HL-60 (cell line): ENCODE measurements at places on chromosomes 1 and 21.

DNA sequence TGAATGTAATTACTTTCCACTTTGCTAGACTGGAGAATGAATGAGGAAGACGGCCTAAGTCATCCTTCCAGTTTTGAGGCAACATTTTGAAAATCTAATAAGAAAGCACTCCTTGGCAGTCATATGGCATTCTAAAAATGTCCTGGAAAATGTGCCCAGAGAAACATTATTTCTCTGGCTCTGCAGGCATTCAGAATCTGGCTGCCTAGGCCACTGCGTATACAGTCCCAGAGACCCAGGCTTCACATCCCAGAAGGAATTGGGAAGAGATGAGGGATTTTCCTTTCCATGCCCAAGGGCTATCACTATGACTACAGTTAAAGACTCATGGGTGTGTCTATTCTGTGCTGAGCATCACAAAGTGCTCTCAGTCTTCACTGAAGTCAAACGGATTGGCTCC, 92.9 kb downstream of the BEND5 start:
- DNase-seq: no peak

GRCh38 chr1:201999625-202000238, 10.7 kb upstream of the ELF3 start:
- peak; percentile 41 for DNase-seq

DNA sequence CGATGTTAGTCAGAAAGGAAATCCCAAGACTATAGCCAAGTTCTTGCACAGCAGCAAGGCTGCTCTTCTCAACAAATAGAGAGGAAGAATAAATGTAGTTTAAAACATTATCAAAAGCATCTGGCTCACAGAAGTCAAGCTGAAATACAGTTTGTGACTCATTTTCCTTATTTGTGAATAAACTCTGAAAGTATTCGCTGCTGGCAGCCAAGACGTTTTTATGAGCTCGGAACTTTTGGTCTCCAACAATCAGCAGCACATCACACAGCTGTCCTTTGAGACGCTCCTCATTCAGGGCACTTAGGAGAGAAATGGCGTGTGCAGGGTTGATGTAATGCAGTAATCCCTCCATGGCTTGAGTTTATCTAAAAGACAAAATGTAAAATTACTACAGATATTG, 16.4 kb downstream of the ZBTB21 start:
- no peak for DNase-seq

DNA sequence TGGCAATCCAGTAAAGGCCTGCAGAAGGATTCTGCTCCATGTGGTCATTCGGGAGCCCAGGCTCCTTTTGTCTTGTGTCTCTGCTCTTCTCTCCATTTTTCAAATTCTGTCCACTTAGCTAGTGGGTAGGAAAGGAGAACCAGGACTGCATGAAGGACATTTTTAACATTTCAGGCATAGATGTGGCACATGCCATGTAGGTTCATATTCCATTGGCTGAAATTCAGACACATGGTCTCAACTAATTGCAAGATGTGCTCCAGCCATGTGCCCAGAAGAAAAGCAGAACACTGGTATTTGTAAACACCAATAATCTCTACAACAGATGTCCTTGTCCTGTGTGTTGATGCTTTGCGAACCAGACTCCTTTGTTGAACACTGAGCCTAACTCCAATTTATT, 85.2 kb upstream of the WLS start:
- DNase-seq: no peak

DNA sequence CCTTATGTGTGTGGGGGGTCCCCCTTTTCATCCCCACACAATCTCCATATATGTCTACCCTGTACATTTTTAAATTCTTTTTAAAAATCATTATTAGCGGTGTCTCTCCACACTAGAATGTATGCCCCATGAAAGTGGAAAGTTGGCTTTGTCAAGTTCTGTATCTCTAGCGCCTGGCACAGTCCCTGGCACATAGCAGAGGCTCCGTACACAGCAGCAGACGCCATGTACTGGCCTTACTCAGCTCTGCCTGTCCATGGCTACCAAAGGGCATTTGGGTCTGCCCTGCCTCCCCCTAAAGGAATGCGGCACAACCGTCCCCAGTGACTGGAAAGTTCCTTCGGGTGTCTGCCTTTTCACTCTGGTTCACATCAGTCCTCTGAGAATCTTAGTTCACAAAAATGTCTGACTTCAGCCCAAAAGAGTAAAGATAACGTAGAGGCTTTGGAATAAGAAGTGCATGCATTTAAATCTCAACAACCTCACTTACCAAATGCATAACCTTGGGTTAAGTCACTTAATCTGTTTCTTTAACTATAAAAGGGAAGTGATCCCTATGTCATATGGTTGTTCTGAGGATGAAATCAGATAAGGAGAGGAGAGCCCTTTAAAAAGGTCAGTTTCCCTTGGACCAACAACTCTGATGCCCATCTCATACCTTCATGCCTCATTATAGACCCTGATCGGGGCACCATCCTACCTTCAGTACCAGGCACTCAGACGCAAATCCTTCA, 61.1 kb downstream of the CD46 start:
- no peak for DNase-seq

GRCh38 chr1:64343105-64343822, 126.7 kb upstream of the CACHD1 start:
- DNase-seq: no peak

GRCh38 chr1:220628431-220628830, 61.7 kb upstream of the C1orf115 start:
- no peak for DNase-seq

DNA sequence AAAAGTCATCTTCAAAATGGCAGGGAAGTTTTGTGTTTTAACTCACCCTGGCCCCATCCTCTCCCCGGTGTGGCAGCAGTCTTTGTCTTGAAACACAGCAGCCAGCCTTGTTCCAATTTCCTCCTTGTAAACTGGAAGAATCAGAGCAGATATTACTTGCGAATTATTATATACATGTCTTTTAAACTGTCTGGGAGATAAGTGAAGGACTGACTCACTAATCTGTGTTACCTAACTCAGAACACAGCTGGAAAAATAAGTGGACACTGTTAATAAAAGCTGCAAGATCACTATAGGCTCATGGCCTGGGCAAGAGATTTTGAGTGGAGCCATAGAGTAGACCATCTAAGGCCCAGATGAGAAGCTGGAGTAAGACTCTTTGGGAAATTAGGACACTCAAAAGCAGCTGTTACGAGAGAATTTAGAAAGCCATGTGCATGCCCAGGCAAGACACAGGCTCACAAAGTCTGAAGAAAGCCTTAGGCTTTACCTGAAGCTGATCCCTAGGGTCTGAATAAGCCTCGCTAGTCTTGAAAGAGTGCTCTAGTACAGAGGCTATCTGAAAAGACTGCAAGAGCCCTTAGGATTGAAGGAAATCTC, 233.0 kb upstream of the RAB4A start:
- DNase-seq: no peak

GRCh38 chr1:180230416-180230790, 339 bp downstream of the LHX4 start:
- no peak for DNase-seq

GRCh38 chr1:226063977-226064815, 1.7 kb downstream of the H3-3A start:
- DNase-seq: peak; percentile 44

GRCh38 chr1:19596714-19597495, 47.2 kb upstream of the NBL1 start:
- peak; percentile 99 for DNase-seq

DNA sequence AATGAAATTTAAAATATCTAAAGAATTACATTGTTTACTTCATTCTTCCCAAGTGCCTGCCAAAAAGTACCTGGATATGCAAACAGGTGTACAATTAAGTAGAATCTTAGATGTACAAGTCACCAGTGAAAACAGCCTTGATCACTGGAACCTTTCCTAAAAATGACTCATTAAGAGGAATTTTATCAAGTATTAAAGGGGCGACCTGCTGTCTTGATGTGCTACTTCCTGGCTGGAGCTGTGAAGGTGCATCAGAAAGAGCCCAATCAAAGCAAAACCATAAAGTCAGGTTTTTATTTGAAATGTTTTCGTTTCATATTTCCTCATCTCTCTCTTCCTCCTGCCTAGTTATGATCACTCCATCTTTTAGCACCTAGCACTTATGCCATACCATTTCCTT, 33.4 kb downstream of the IFI44 start:
- DNase-seq: no peak

- no peak for DNase-seq
Measured at GRCh38 chr21:27582948-27583430, 616.1 kb upstream of the ADAMTS5 start.

GRCh38 chr21:27306206-27306605, 339.3 kb upstream of the ADAMTS5 start:
- DNase-seq: no peak

- DNase-seq: no peak
Measured at GRCh38 chr1:150720098-150720497, 597 bp downstream of the HORMAD1 start.

- no peak for DNase-seq
Measured at GRCh38 chr1:153795330-153795837, 20.2 kb downstream of the SLC27A3 start.

GRCh38 chr1:58409890-58410289, 136.6 kb downstream of the OMA1 start:
- DNase-seq: no peak

GRCh38 chr1:53465023-53465957, 6.1 kb downstream of the DMRTB1 start:
- no peak for DNase-seq

DNA sequence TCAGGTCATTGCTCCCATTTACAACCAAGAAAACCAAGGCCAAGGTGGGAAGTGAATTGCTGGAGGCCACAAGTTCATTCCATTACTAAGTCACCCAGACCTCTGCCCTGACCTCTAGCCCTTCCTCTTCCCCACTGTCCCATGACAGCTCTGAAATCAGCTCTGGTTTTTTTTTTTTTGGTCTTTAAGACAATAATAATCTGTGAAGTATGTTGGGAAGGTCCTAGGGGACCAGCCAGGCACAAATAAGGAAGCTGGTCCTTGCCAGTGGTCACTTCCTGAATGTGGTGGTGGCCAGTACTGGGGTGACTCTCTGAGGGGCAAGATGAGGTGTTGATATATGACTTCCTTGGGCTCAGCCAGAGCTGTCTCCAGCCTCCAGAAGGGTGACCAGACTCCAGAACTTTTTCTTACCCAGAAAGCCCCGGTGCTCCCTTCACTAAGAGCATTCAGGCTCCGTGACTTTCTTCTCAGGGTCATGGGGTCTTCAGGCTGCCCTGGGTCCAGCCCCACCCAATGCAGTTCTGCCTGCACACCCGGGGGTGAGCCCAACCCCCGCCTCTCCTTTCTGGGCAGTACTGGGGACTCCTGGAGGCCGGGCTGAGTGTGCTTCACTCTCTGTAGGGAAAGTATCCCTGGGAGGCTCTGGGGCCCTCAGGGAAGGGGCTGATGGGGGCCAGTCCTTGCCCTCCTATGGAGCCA, 159.6 kb downstream of the PTPRU start:
- no peak for DNase-seq

- no peak for DNase-seq
Measured at GRCh38 chr1:17007121-17007520, 4.6 kb downstream of the ATP13A2 start.

DNA sequence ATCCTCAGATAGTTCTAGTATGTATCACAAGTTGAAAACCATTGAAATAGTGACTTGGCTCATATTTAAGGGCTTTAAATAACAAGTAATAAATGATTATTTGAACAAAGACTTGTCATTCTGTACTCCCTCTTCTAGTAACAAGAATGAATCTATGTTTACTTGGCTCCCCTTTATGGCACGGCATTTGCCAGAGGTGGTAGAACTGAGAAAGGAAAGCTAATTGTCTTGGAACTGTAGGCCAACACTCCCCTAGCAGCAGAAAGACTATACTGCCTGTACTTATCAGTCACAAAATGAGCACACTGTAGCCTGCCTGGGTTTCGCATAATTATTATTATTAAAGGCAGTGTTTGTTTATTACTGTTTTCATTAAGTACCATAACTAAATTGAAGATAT, 29.6 kb upstream of the SMYD2 start:
- DNase-seq: no peak
